Hippocampal formation (tissue), 2 donors: ENCODE measurements at places on chromosomes 11 and 22.
A peak's percentile ranks its signal among the peaks of the same experiment; 100 is the strongest.

- DNase-seq, result no peak
Measured at GRCh38 chr22:30116362-30117117, 36.3 kb downstream of the HORMAD2 start.

DNA sequence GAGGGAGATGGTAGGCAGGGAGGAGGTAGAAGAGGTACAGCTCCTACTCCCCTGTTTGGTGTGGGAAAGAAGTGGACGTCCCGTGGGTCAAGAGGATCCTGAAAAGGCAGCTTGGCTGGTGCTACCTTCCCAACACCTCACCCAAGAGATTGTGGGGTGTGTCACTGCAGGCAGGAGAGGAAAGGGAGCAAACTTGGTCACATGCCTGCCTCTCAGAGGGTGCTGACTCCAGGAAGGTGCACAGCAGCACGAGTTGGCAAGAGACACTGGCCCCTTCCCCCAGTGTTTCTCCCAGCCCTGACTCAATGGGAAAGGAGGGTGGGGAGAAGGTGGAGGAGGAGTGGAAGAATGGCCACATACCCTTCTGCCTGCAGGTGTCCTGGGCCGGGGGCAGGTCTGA lies 99.6 kb downstream of the CSNK2A3 start:
- DNase-seq, result no peak

DNA sequence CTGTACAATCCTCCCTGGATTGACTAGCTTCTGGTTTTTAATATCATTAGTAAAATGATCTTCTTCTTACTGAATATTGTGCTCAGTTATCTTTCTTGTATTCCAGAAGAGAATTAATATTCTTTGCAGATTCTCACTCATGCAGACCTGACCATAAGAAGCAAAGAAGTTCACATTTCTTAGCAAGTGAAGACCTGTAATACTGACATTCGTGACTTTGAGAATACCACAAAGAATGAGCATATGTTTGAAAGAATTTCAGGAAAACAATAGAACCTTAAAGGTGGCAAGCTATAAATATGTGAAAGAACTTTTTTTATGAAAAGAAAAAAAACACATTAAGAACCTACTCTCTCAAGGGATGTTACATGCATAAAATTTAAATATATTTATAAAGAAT lies 371.6 kb downstream of the JRKL start:
- no peak for DNase-seq

- DNase-seq, result no peak
Measured at GRCh38 chr22:30662040-30662439, 5.6 kb downstream of the DUSP18 start.

DNA sequence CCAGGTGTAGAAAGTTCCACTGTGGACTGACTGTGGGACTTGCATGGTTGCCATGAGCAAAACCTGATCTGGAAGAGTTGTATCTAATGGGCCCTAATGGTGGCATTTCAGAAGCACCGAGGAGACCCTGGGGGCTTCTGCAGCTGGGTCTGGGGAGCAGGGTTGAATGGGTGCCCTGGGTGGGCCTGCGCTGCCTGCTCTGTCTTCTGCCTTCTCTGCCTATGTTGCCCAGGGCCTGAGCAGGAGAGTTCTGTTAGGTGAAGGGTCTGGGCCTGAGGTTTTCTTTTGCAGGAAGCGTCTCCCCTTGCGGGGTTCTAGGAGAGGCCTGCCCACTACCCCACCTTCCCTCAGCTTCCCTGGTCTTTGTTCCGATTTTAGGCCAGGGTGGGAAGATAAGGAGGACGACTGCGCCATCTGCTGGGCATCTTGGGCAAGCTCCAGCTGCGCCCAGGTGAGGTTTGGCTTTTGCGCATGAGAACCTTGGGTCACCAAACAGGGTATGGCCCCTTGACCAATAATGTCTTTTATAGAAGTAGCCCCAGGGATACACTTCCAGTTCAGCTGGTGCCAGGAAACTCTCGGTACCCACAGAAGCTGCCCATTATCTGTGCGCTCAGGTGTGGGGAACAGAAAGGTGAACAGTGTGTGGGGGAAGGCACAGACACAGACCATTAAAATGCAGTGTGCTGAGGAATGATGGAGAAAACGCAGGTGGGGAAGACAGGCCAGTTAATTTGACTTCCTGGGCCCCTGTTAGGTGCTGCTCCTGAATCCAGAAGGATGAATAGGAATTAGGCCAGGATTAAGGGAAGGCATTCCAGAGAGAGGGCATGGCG lies 23.2 kb downstream of the COMMD9 start:
- peak; percentile 19 for DNase-seq

DNA sequence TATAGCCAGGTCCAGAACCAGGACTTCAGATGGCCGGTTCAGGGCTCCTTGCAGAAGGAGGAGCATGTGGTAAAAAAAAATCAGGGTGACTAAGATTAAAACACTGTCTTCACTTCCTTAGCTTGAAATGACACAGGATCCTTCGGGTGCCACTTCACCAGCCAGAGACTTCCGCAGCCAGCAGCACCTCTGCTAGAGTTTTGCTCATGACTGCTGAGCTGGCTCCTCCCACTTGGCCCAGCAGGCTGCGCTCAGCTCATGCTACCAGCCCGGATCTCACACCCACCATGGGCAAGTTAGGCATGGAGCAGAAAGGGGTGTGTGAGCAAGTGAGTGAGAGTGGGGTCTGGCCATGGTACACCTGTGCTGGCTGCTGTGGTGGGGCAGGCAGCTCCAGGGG lies 6.6 kb upstream of the MS4A18 start:
- DNase-seq, result no peak

- DNase-seq, result no peak
Measured at GRCh38 chr11:8090756-8091155, 9.7 kb downstream of the TUB start.

GRCh38 chr11:107720303-107720774 lies 8.5 kb upstream of the SLN start:
- DNase-seq, result no peak
